Activated T-cell treated with anti-CD3 and anti-CD28 coated beads, Interleukin-2, amount 50 U/mL, for 72 hours (primary cell): ENCODE measurements at places on chromosomes 2 and 18.
A peak's percentile ranks its signal among the peaks of the same experiment; 100 is the strongest.

DNA sequence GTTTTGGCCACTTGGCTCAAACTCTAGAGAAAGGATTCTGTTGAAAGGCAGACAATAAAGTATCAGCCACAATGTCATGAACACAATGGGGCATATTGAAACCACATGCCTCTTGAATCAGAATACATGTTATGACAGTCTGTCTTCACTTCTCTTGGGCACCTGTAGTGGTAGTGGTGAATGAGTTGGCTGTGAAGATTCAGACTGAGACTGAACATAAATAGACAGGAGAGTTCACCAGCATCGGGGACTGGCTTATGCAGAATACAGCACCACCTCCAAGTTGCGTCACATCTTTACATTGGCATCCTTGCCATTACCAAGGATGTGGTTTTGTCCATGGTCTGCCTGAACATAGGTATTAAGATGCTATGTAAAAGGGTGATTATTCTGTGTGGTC lies 336.8 kb downstream of the MYCN start:
- no peak for DNase-seq

DNA sequence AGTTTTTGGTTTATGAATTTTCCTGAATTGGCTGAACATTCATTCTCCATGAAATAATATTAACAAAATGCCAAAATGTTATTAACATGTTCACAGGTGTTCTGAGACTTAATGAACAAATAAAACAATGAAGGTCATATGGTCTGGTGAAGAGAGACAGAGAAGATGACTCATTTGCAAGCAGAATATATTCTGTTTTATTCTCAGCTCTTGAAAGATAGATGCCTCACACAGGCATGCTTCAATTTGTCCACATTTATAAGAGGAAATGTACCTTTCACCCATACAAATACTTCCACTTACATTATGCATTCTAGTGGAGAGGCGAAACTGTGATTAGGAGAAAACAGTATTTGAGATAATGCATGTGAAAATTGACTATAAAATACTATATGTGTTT lies 75.4 kb upstream of the PGAP1 start:
- no peak for DNase-seq

DNA sequence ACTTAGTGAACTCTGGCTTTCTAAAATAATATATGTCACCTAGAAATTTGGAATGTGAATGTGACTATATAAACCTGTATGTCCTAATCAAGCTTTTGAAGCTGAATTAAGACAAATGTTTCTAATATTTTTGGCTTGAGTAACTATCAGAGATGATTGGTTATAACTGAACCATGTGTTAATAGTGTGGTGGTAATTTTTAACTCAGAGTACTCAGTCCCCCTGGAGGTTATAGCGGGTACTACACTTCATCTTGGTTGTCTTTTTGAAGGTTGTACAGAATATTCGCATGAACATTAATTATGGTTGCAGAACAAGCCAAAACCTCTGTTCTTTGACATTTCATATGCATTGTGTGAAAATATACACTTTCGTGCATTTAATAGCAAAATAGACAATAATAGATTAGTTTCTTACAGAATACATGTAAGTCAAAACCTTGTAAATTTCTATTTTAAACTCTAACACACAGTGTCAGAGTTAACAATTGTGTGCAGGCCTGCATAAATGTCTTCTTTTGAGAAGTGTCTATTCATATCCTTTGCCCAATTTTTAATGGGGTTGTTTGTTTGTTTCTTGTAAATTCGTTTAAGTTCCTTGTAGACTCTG lies 86.0 kb downstream of the OSBPL6 start:
- DNase-seq = peak; percentile 51

DNA sequence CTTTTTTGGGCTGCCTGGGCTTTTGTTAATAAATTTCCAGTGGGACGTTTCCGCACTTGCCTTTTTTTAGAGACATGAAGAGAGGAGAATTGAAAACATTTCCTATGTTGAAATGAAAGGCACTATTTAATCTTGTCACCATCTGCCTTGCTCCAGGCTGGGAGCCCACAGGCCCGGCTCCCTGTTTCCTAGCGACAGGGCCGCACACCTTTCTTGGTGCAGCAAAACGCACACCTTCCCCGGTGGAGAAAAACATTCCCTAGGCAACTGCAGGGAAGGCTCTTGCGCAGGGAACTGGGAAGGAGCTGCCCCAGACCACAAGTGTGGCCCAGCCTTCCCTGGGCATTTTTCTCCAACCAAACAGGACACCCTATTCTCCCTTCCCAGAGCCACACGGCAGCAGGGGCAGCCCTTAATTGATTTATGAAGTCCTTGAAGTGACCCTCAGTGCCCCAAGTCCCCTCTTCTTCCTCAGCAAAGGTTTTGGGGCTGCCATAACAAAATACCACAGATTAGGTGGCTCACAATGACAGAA lies 132.9 kb upstream of the MSH6 start:
- DNase-seq = no peak

- no peak for DNase-seq
Observed at GRCh38 chr18:72089432-72089831, 454.7 kb downstream of the CBLN2 start.

DNA sequence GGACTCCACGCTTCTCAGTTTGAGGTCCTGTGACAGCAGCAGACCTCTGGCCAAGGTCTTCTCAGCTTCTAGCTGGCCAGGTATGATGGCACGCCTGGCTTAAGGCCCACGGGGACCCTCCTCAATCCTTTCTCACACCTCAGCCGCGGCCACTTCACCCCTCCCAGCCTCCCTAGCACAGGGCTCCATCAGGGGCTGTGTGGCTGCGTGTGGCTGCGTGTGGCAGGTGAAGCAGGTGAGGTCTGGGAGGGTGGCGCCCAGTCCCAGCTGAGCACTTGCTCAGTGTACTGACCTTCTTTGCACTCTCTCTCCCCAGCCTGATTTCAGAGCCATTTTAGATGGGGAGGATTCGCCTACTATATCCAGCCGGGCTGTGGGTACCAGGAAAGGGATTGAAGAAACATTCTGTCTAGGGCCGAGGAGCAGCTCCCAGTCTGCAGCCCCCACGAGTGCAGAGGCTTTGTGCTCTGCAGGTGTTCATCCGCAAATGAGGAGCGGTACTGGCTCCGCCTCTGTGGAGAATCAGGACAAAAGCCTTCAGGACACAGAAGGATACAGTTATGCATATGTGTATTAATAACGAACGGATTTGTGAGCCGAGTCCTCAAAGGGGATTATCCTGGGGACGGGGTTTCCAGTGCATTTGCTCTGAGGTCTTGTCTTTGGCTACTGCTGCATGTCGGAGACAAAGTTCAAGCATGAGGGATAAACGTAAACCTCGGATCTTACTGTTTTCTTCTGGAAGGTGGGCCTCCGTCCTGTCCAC lies 236.9 kb upstream of the RAB6C start:
- DNase-seq = no peak

GRCh38 chr2:230459216-230459615 lies 43.2 kb downstream of the SP100 start:
- DNase-seq = no peak
